ENCODE measurements at places on chromosomes 2 and 18.

DNA sequence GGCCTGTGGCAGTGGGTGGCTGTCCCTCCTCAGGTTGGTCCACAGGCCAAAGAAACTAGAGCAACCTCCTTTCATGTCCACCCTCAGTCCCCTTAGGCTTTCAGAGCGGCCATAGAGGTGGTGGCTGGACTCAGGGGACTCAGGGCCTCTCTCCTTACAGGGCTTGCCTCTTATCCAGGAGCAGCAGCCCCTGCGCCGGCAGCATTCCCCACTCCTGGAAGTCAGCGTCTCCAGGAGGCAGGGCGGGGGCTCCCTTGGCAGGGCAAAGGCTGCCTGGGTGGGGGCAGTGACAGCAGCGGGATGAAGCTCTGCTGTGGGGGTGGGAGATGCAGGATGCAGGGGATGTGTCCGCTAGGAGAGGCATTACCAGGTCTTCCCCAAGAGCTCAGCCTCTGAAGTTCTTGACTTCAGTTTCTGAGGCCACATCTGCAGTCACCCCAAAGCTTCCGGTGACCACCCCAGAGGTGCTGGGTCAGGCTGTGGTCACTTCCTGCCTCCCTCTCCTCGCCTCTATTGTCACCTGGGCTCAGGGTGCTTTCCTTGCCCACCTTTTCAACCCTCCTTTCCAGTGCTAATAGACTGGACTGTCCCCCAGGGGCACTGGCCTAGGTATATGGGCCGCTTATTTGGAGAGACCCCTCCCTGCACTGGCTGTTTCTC is 8.6 kb upstream of the GPR55 start:
- no peak for DNase-seq

DNA sequence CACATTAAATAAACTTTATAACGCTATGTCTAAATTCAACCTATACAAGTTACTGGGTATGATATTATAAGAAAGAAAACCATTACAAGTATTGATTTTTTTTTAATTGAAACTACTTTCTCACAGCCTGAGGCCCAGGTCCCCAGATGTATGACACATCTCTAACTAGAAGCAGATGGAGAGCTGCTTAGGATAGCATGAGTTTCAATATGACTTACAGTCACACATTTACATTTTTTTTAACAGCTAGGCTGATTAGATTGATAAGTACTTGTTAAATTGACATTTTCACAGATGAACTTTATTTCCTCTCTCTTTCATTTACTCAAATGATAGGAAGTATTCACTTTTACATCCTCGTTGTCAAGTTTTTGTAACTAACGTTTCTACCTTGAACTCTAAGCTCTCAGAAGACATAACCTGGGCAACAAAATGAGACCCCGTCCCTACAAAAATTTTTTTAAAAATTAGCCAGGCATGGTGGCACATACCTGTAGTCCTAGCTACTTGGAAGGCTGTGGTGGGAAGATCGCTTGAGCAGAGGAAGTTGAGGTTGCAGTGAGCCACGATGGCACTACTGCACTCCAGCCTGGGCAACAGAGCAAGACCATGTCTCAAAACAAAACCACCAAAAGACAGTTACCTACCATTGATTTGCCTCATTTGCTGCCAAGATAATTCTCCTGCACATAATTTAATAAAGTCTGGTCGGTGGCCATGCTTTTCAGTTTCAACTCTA is 52.4 kb downstream of the STK39 start:
- DNase-seq, result no peak

DNA sequence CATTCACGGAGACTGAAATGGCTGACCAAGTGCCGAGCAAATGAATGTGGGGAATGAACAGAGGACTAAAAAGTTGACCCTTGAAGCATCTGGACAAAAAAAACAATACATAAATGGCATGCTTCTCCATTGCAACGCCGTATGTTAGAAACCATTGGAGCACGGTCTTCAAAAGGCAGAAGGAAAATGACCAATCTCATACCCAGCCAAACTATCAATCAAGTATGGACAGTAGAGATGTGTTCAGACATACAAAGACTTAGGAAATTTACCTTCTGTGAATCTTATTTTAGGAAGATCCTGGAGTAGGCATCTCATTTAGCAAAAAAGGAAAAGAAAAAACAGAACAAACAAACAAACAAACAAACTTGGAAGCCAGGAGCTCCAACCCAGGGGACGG is 44.5 kb downstream of the HS6ST1 start:
- DNase-seq, result no peak

- DNase-seq, result no peak
Observed at GRCh38 chr2:128495996-128496547, 177.4 kb upstream of the HS6ST1 start.

- DNase-seq, result no peak
Observed at GRCh38 chr2:195741191-195741590, 84.2 kb downstream of the SLC39A10 start.

DNA sequence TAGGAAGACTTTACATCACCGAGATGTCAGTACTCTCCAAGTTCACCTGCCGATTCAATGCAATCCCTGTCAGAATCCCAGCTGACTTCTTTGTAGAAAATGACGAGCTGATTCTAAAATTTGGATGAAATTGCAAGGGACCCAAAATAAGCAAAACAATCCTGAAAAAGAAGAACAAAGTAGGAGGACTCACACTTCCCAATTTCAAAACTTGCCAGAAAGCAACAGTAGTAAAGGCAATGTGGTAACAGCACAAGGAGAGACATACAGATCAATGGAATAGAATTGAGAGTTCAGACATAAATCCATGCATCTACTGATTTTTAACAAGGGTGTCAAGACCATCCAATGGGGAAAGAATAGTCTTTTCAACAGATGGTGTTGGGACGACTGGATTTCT is 52.2 kb downstream of the SMAD7 start:
- DNase-seq, result no peak
